Renal cortical epithelial cell (primary cell): ENCODE measurements at places on chromosomes 5 and 9.

- no peak for DNase-seq
These were observed 14.8 kb downstream of the EEIG1 start for GRCh38 chr9:127965953-127966352.

- peak; percentile 75 for DNase-seq
These were observed 45.7 kb downstream of the SCAMP1 start for GRCh38 chr5:78405829-78406750.

DNA sequence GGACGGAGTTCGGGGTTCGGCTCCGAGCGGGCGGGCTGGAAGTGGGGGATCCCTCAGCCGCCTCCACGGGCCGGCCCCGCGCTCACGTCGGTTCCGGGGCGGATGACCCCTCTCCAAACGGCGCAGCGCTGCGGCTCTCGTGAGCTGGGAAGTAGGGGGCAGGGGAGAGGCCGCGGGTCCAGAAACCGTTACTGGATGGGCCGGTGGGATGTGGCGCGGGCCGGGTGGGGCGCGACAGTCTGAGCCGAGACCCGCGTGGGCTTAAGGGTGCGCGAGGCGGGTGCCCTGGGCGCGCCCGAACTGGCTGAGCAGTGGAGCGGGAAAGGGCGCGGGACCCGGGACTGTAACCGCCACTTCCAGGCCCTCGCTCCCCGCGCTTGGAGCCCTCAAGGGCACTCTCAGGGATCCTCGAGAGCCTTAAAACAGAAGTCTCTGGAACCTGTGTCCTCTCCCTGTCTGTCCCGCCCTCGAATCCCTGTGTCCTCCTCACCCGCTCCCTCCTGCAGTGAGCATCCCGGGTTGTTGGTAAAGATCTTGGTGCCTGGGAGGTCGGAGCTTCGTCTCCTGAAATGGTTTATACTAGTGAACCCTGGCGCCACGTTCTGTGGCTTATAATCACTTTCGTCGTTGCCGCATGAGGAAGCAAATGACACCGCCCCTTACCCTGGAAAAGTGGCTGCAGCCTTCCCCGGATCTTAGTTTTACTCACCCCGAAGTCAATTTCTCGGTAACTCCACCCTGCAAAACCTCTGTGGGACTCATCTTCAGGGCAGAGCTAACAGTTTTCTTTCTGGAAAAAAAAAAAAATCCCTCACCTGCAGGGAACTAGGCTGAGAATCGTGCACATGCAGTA is 571 bp upstream of the MARCHF11 start:
- DNase-seq = no peak

- no peak for DNase-seq
These were observed 15.1 kb upstream of the TNFAIP8 start for GRCh38 chr5:119340597-119341218.

DNA sequence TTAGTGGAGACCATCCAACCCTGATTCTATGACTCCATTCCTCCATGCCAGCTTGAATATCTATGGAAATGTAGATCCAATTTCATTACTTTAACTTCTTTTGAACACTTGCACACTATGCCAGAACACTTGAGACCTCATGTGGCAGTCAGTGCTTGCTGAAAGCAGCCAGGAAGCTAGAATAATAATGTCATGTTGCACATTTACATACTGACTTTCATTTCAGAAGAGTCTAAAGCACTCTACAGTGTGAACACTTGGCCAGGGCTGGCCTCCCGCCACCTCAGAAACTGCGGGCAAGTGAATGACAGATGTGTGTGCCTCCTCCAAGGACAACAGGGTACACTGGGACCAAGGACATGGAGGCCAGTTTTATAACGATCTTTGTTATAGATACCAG is 97.3 kb downstream of the SLF1 start:
- DNase-seq = no peak

GRCh38 chr9:1473956-1474634 is 423.9 kb downstream of the DMRT2 start:
- no peak for DNase-seq

DNA sequence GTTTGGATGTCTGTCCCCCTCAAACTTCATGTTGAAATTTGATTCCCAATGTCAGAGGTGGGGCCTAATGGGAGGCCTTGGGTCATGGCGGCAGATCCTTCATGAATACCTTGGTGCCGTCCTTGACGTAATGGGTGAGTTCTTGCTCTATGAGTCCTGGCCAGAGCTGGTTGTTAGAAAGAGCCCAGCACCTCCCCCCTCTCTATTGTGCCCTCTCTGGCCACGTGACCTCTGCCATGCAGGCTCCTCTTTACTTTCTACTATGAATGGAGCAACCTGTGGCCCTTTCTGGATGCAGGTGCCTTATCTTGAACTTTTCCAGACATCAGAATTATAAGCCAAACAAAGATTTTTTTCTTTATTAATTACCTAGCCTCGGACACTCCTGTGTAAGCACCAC is 40.7 kb downstream of the FNBP1 start:
- DNase-seq = no peak

DNA sequence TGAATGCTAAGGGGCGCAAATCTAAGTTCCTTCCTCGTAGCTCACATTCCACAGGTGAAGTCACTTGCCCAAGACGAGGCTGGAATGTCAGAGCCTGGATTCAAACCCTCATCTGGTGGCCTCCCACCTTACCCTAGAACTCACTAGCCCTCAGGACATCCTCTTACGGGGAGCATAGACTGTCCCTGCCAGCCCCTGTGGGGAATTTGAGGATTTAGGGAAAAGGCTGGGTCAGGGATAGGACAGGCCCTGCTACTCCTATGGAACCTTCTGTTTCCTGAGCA is 45.0 kb downstream of the IRF1 start:
- DNase-seq = no peak

GRCh38 chr5:1946776-1947175 is 64.1 kb upstream of the IRX4 start:
- no peak for DNase-seq

DNA sequence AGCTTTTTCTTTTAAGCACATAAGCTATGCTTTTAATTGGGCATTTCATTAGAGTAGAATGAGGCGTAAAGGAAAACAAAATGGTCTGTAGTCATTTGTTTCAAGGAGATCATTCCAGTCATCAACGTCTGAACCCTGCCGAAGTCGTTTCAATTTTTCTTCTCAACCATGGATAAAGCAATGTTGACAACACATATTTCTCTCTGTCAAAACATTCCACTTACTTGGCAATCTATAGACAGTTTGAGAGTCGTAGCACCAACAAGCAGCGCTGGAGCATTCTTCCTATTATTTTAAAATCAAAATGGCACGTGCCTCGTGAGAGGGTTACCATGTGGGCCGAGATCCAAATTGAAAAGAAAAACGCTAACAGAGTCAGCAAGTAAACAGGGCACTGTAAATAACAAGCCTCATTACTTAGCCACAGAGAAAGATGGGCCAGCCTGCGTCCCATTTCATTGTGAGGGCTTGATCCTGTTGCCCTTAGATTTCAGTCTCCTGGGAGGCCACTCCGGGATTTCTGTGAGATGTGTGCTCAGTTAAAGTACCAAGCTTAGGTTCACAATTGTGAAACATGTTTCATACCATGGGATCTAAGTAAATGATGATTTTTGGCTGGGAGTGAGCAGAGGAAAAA is 422.9 kb downstream of the DTWD2 start:
- DNase-seq = no peak

- no peak for DNase-seq
These were observed 24.7 kb downstream of the DAP start for GRCh38 chr5:10736354-10736753.

DNA sequence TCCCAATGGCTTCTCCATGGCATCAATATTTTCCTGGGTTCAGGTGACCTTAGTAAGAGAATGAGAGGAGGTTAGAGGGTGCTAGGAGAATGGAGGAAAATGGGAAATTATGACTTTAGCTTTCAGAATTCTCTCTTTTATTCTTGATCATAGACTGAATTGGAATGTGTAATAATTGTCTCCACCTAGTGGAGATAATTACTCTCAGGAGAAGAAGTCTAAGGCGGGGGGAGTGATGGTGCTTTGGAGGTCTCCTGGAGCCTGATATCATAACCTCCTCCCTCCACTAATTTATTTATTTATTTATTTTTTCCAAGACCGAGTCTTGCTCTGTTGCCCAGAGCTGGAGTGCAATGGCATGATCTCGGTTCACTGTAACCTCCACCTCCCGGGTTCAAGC is 221.3 kb downstream of the GRIA1 start:
- no peak for DNase-seq

- peak; percentile 68 for DNase-seq
These were observed 136.0 kb downstream of the SCAMP1 start for GRCh38 chr5:78496373-78496772.

DNA sequence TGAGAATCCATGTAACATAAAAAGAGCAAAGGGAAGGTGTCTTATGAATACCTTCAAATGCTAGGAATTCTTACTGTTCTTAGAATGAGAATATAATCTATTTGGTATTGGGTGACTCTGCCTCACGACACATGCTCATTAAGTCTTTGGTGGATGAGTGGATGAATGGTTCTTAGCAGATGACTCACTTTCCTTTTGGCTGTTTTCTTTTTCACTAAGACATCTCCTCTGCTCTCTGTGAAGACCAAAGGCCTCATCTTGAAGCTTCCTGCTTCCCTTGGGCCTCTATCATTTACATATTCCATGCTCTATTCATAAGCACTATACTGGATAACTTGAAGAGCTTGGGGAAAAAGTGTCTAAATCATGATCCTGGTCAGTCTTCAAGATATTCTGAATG is 468.1 kb downstream of the SPATA31D1 start:
- peak; percentile 61 for DNase-seq

GRCh38 chr9:131676431-131676972 is 63.4 kb downstream of the RAPGEF1 start:
- no peak for DNase-seq
